Uterus (tissue), 4 donors: ENCODE measurements at places on chromosomes 5 and 9. TPM values are rescaled to one million over a fixed set of nuclear protein-coding genes. Genes with fewer than 3 reads are reported as not detected.

Gene PCDHB4
- total RNA-seq = 4.2 TPM

Gene LECT2
- total RNA-seq = not detected

DNA sequence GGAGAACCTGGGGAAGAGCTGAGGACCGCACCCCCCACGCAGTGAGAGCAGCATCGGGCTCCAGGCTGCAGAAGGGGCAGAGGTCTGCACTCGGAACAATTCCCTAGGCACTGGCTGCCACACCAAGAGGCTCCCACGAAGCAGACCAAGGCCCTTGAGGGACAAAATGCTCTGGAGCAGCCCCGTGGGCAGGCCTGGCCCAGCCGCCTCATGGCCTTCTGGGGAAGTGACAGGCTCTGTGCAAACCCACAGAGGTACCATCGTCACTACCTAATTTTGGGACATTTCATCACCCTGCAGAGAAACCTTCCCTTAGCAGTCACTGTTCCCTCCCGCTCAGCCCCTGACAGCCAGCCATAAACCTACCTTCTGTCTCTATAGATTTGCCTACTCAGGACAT, 15.9 kb downstream of the FBXW5 start:
- DNase-seq = no peak

- no peak for DNase-seq
These were observed 1.3 kb upstream of the OR1J1 start for GRCh38 chr9:122479062-122479461.

GRCh38 chr9:81266674-81267073, 422.7 kb downstream of the TLE1 start:
- no peak for DNase-seq

DNA sequence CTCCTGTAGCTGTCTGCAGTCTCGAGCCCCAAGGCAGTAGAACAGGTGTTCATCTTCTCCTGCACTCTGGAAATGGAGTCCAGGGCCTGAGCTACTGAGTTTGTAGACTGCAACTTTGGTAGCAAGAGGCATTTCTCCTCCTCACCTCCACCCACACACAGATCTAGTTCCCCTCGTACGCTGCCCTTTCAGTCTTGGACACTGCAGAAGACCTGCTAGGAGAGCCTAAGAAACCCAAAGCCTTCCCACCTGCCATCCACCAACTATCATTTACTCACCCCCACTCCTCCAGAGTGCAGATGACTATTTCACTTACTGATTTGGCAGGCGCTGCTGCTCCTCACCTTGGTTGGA, 59.0 kb downstream of the KCNIP1 start:
- DNase-seq = no peak

DNA sequence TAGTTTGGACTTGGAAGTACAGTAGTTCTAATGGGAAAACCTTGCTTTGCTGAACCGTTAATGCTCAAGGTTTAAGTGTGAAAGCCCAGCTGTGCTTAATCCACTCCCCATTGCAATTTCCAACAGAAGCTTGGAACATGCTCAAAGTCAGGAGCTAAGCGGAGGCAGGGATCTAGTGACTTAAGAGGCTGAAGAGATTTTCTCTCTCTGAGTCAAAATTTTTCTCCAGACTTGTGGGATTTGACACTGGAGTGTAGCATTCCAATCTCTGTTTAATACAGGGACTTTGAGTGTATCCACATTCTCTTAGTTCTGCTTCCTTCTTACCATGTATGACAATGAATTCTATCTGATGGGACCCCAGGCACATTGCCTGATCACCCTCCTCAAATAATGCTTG, 471.8 kb downstream of the KIF4B start:
- DNase-seq = no peak
